ENCODE measurements at places on chromosomes 2 and 18.

- DNase-seq, result no peak
Observed at GRCh38 chr2:84038866-84039265, 420.2 kb downstream of the SUCLG1 start.

DNA sequence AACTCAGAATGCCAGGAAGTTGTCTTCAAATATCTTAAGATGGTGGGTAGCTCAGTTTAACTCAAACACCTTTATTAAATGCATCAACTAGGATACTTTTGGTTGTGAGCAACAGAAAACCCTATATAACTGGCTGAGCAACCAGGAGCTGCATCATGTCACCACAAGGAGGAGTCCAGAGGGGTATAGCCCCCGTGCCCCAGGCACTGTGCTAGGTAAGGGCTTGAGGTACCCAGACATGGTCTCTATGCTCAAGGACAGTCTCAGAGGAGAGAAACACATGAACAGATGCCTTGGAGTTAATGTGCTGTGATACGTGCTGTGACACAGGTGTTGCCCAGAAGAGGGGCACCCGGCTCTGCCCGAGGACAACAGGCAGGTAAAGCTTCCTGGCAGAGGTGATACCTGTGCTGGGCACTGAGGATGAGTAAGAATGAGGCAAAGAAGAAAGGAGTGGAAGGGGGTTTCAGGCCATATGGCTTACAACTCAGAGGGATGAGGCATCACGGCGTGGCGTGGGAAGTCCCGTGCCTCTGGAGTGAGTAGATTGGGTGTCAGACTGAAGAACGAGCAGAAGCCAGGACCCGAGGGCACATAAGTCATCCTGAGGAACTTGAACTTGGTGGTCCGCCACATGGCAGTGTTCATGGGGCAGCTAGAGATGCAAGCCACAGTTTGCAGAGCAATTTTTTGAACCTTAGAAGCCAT, 32.0 kb upstream of the CAB39 start:
- no peak for DNase-seq

- DNase-seq, result no peak
Observed at GRCh38 chr2:118979152-118979861, 37.3 kb downstream of the MARCO start.

DNA sequence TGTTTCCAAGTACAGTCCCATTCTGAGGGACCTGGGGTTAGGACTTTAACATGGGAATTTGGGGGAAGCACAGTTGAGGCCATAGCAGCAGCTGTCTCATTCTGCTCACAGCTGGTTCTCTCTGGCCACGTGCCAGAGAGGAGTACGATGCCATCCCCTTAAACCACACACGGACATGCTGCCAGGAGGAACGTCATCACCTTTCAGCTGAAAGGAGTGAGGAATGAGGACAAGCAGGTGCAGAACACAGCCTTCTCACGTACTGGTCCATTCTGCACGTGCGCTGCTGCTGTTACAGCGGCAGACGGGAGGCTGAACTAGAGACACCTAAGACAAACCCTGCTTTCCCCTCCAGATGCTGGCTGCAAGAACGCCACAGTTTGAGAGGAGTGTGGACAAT, 33.5 kb downstream of the ODC1 start:
- DNase-seq, result no peak

DNA sequence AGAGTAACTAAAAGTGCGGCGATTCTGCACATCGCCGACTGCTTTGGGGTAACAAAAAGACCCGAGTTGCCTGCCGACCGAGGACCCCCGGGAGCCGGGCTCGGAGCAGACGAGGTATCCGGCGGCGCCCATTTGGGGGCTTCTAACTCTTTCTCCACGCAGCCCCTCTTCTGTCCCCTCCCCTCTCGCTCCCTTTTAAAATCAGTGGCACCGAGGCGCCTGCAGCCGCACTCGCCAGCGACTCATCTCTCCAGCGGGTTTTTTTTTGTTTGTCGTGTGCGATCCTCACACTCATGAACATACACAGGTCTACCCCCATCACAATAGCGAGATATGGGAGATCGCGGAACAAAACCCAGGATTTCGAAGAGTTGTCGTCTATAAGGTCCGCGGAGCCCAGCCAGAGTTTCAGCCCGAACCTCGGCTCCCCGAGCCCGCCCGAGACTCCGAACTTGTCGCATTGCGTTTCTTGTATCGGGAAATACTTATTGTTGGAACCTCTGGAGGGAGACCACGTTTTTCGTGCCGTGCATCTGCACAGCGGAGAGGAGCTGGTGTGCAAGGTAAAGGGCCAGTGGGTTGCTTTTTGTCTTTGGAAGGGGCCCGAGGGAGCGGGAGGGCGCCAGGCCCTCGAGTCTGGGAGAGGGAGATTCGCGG, 1.4 kb downstream of the TRIB2 start:
- no peak for DNase-seq

GRCh38 chr2:205754924-205755321, 72.6 kb downstream of the NRP2 start:
- DNase-seq, result no peak

- no peak for DNase-seq
Observed at GRCh38 chr2:29270701-29271121, 155.5 kb downstream of the CLIP4 start.

DNA sequence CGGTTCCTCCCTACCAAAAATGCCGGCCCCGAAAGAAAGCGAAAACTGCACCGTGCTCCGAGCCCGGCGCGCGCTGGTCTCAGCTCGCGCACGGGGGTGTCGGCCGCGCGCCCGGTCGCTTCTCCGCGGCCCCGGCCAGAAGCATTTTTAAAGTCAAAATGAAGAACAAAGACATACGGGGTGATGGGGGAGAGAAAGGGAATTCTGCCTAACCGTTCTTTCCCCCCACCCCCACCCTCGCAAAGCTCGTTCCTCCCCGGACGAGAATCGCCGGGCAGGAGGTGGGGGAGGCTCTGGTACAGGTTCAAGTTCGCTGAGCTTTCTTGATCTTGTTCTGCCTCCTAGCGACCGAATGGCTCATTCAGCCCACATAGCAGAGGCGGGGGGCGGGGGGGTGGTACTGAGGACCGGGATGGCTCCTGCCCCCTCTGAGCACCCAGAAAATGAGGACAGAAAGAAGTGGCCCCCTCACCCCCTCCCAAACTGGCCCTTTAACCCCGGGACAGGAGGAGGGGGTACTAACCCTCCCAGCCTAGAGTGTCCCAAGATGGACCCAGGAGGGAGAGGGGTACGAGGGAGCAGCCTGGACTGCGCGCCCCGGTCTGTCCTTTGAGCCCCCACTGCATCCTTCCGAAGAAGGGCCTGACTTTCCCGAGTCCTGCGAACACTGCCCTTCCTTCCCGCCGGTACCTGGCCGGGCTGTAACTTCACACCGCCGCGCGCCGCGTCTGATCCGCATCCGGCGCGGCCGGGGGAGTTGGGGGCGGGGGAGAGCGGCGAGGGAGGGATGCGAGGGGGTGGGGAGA, 3.1 kb downstream of the BCL11A start:
- peak; percentile 52 for DNase-seq

DNA sequence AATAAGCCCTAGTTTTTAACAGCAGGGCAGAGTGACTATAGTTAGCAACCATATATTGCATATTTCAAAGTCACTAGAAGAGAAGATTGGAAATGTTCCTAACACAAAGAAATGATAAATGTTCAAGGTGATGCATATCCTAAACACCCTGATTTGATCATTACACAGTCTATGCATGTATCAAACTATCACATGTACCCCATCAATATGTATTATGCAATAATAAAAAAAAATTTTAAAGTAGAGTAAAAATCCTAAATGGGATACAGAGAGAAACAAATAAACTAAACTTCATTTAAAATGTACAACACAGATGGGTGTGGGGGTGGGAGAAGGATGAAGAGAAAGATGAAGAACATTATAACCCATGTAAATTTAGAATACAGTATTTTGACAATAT, 93.9 kb downstream of the TMEM131 start:
- DNase-seq, result no peak

GRCh38 chr18:76080430-76080829, 414.6 kb downstream of the ZNF516 start:
- DNase-seq, result no peak

- DNase-seq, result no peak
Observed at GRCh38 chr2:64581777-64582539, 57.8 kb downstream of the AFTPH start.

- DNase-seq, result no peak
Observed at GRCh38 chr2:235498541-235498940, 4.7 kb downstream of the AGAP1 start.

DNA sequence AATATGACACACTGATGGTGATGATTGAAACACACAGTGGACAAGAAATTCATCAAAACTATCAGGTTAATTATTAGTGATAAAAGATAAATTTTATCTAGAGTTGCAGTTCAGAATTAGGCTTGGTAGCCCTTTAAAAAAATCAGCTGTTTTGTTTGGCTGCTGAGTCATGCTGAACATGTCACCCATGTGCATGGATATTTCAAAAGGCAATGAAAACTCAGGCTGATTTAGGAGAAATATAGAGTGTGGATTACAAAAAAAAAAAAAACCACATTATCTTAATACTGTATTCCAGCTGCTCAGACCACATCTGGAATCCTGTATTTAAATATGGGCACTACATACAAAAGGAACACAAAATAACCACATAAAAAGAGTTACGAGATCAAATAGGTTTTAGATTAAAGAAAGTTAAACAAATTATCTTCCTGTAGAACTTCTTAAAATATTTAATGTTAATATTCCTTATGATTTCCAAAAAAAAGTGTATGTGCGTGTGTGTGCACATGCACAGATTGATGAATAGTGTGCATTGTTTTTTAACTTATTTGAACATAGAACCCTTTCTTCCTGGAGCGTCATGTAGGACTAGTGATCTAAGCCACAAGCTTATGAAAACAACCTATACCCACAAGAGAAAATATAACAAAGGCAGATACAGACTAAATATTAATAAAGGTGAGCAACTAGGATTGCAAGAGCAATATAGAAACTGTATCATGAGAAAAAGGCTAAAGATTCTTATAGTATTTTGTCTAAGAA, 186.2 kb downstream of the STK39 start:
- no peak for DNase-seq

DNA sequence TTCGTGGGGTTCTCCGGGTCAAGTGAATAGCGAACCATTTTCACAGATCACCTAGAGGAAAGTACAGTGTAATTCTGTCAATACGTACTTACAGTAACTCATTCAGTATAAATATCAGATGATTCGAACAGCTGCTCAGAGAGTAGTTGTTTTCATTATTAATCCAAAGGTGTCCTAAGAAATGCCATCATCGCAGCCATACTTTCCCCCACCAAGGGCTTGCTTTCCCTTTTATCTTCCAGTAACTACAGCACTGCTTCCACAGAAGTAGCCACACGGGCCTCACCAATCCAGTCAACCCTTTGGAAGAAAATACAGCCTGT, 4.5 kb upstream of the C18orf32 start:
- DNase-seq, result no peak

DNA sequence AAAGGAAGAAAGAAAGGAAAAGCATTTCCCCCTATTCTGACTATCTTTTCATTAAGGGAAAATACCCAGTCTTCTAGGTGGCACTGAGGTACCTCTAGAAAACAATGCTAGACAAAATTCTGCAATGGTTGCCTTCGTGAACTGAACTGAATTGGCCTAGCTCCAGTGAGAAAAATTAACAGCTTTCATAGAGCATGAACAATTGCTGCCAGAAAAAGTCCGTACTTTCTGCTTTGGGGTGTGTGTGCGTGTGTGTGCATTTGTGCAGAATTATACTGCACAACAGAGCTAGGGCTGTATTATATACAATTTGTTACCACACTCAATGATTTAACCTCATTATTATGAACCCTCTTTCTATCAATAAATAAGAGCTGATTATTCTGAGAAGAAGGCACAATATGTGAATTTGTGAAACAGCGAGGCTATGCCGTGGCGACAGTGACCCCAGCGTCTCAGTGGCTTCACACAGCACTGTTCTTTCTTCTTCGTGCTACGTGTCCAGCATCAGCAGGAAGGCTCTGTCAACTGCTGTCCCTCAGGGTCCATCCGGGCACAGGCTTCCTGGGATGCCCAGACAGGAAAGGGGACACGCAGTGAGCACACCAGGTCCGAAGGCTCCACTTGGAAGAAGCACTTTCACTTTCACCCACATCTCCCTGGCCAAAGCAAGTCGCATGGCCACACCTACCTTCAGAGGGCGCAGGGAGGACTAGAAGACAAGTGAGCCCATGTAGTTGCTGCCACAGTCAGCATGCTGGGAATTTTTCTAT, 47.5 kb downstream of the PTGR3 start:
- DNase-seq, result peak; percentile 28

DNA sequence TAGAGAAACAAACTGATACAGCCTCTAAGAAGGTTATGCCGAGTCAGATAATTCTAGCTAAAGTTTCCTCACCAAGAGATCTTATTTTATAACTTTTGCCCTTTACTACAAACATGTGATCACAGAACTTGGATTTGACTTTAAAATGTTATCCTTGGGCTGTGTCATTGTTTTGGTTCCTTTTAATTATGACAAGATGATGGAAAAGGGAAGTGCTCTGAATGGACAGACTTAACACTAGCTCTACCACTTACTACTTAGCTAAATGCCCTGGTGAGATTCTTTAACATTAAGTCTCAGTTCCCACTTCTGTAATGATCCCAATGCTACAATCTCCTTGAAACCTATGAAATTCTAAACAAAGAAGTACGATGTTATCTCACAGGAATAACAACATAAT, 69.9 kb downstream of the RTTN start:
- DNase-seq, result no peak

GRCh38 chr2:20567159-20567925, 83.6 kb downstream of the HS1BP3 start:
- no peak for DNase-seq

DNA sequence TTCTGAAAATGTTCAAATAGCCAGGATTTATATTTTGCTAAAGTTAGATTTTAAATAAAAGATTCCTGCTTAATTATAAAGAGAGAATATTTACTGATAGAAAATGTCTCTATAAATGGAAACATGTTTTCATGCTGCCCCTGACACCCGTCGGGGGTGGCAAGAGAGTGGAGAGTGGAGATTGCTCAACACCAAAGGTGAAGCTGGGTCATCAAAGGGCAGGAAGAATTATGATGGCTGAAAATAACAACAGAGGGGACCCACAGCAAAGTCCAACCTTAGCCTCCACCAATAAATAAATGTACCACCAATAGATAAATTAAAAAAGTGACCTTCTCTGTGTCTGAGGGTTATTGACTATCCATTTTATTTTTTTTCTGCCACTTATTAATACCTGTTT, 326.8 kb upstream of the GYPC start:
- no peak for DNase-seq

DNA sequence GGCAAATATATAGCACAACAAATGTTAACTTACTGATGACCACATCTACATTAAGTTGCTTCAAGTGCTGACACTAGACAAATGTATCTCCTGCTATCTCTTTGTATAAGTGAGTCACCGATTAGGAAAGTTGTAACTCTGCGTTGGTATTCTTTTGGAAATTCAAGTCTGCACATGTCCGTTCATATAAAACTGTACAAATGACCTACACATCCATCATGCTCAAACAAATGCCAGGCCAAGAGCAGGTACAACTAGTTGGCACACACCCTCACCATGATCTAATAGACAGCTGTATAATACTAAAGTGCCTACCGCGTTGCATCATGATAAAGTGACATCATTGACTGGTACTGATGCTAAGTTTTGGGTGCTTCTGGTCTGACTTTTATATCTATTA, 141.1 kb downstream of the RBMS1 start:
- no peak for DNase-seq

GRCh38 chr18:49030692-49031443, 80.1 kb upstream of the SMAD7 start:
- no peak for DNase-seq

All from heart right ventricle (tissue), 16 donors.